ENCODE measurements at places on chromosomes 3 and 15.

GRCh38 chr3:111252779-111253178 lies 181.2 kb downstream of the NECTIN3 start:
- no peak for DNase-seq

DNA sequence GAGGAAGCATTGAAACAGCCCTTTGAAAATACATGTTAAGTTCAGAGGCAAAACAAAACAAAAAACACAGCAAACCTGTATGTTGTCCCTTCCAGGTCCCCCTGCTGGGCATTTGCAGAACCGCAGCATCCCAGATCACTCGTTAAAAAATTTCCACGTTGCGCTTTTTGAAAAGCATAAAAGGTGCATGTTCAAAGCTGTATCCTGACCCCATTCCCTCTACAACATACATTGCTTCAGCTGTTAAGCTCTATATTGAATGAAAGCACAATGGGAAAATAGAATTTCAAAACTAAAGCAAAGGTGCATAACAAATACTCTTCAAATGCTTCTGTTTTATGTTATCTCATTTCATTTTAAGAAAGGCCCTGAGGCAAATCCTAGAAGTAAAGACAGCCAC lies 328.3 kb downstream of the THSD4 start:
- DNase-seq, result peak; percentile 18

GRCh38 chr15:92797168-92798052 lies 102.7 kb upstream of the CHD2 start:
- no peak for DNase-seq

- peak; percentile 28 for DNase-seq
Measured at GRCh38 chr3:109532257-109533216, 195.2 kb upstream of the DPPA4 start.

GRCh38 chr3:31106912-31107311 lies 212.5 kb upstream of the GADL1 start:
- no peak for DNase-seq

DNA sequence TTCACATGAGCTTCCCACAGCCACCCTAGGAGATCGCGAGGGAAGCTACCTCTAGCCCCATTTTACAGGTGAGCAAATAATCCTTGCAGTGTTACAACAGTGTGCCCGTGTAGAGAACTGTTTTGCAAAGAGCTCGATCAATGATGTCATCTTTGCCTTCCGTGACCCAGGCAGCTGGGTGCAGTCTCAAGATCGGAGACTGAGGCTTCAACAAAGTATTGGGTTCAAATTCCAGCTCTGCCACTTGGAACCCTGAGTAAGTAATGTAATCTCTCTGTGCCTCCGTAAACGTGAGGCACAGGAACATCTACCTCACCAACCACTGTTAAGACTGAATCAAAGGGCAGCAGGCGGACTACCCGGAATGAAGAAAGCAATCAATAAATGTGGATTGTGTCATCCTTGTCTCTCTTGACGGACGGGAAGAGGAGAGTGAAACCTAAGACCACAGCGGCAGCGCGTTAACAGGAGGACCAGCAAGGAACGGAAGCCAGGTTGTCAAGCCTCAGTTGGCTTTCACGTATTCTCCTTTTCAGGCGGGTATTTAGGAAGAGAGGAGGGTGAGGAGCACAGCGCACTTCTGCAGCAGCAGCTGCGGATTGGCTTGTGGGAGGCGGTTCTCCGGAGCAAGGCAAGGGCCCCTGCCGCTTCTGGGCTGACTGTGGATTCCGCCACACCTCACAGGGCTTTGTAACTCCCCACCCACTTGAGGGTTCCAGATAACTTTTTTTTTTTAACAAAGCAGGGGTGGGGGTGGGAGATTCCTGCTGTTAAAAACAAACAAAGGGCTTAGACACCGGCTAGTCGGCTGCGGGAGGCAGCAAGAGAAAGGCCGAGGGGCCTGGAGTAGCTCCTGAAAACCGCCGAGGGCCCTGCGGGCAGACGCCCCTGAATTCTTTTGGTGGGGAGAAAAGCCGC lies 1.5 kb upstream of the SMAD3 start:
- DNase-seq, result peak; percentile 37

DNA sequence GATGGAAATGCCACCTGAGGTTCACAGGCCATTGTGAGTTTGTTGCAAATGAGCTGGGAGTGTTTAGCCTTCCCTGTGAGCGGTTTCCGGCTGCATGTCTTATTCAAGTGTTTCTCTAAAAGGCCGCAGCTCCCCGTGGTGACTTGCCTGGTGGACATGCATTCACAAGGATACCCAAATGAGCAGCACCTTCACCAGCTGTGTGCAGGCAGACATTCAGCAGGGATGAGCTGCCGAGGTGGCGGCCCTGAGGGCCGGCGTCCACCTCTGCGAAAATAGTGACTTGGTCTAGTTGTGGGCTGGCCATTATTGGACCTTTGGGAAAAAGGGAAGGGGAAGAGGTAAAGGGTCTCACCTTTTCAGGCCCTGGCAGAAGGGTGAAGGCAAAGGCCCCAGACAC lies 23.4 kb downstream of the SPSB4 start:
- DNase-seq, result no peak

- DNase-seq, result no peak
Measured at GRCh38 chr3:37068031-37068430, 74.7 kb downstream of the MLH1 start.

- DNase-seq, result no peak
Measured at GRCh38 chr15:39585871-39586301, 5.0 kb downstream of the THBS1 start.

All from activated CD4-positive, alpha-beta T cell treated with anti-CD3 and anti-CD28 coated beads, Interleukin-2, amount 50 U/mL, for 4 hours (primary cell).